Gastroesophageal sphincter (tissue), 4 donors: ENCODE measurements at places on chromosomes 2 and 18. TPM values are rescaled to one million over a fixed set of nuclear protein-coding genes. Genes with fewer than 3 reads are reported as not detected.

MPPE1 gene
- total RNA-seq, result 20.1 TPM

UBXN2A gene
- 19.8 TPM for total RNA-seq

IL1B gene
- total RNA-seq, result not detected

SFXN5 gene
- 5.8 TPM for total RNA-seq

TCF4 gene
- 74.9 TPM for total RNA-seq

RETREG2 gene
- 49.8 TPM for total RNA-seq

CRYGD gene
- total RNA-seq, result not detected

CWC22 gene
- 23.3 TPM for total RNA-seq

FAM110C gene
- 0.93 TPM for total RNA-seq

COL6A3 gene
- total RNA-seq, result 421 TPM

ACP1 gene
- total RNA-seq, result 79.5 TPM

DSC2 gene
- 4.0 TPM for total RNA-seq

MAPK4 gene
- total RNA-seq, result 13.7 TPM

GALR1 gene
- 0.62 TPM for total RNA-seq

MFSD6 gene
- 80.2 TPM for total RNA-seq

ALK gene
- total RNA-seq, result 1.1 TPM

UBXN4 gene
- total RNA-seq, result 41.0 TPM

NPHP1 gene
- total RNA-seq, result 9.2 TPM

DNAH7 gene
- total RNA-seq, result 0.40 TPM

BARD1 gene
- total RNA-seq, result 13.9 TPM

PSMA8 gene
- total RNA-seq, result not detected

EXOC6B gene
- total RNA-seq, result 35.3 TPM

LCT gene
- total RNA-seq, result not detected

NOL4 gene
- total RNA-seq, result 0.08 TPM

MBP gene
- 34.7 TPM for total RNA-seq

HOXD12 gene
- total RNA-seq, result not detected

UGT1A5 gene
- total RNA-seq, result not detected

TUBA4B gene
- total RNA-seq, result not detected

DOK6 gene
- total RNA-seq, result 2.6 TPM

FZD7 gene
- 40.0 TPM for total RNA-seq

ACMSD gene
- total RNA-seq, result not detected

COL5A2 gene
- total RNA-seq, result 94.6 TPM

RGPD4 gene
- total RNA-seq, result 0.16 TPM

KDM3A gene
- total RNA-seq, result 58.5 TPM

REG3A gene
- total RNA-seq, result not detected

DNAJC5G gene
- not detected for total RNA-seq

TOGARAM2 gene
- 1.8 TPM for total RNA-seq
